ENCODE measurements at places on chromosomes 2 and 18.

DNA sequence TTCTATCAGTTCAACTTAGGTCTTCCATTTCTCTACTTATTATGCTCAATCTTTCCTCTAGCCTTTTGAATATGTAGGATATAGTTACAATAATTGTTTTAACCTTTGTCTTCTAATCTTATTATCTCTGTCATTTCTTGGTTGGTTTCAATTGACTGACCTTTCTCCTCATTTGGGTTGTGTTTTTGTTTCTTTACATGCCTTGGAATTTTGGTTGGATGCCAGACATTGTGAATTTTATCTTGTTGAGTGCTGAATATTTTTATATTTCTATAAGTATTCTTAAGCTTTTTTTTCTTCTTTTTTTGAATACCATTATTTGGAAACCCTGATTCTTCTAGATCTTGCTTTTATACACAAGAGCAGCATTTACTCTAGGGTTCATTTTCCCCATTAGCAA is 30.7 kb upstream of the TMEM247 start:
- no peak for DNase-seq

- no peak for DNase-seq
These were observed 21.9 kb downstream of the CD28 start for GRCh38 chr2:203728321-203728720.

GRCh38 chr2:103268841-103269498 is 507.1 kb downstream of the TMEM182 start:
- no peak for DNase-seq

GRCh38 chr2:115386465-115386864 is 944.0 kb downstream of the DPP10 start:
- no peak for DNase-seq

GRCh38 chr2:189129971-189130370 is 49.6 kb downstream of the COL5A2 start:
- peak; percentile 83 for DNase-seq

- DNase-seq = no peak
These were observed 56.5 kb downstream of the ACAA2 start for GRCh38 chr18:49756671-49757362.

DNA sequence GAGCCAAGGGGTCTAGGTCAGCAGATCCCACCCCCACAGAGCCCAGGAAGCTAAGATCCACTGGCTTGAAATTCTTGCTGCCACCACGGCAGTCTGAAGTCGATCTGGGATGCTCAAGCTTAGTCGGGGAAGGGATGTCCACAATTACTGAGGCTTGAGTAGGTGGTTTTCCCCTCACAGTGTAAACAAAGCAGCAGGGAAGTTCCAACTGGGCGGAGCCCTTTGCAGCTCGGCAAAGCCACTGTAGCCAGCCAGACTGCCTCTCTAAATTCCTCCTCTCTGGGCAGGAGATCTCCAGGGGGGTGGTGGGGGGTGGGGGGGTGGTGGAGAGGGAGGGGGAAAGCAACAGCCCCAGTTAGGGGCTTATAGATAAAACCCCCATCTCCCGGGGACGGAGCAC is 419.5 kb downstream of the NUP35 start:
- no peak for DNase-seq

DNA sequence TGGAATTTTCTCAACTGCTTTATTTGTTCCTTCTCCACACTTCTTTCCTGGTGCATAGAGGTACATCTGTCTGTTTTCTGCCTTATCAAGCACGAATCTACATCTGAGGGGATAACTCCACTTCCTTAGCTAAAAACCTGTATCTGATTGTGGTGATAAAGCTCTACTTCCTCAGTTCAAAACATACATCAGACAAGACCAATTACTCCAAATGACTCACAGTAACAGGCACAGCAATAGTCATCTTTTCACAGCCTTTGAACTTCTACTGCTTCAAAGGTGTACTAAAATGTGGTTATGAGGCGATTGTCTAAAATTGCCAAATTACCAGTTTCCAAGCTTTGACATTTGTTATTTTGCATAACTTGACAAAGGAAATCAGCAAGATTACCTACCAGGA is 803.6 kb upstream of the ZEB2 start:
- peak; percentile 68 for DNase-seq

DNA sequence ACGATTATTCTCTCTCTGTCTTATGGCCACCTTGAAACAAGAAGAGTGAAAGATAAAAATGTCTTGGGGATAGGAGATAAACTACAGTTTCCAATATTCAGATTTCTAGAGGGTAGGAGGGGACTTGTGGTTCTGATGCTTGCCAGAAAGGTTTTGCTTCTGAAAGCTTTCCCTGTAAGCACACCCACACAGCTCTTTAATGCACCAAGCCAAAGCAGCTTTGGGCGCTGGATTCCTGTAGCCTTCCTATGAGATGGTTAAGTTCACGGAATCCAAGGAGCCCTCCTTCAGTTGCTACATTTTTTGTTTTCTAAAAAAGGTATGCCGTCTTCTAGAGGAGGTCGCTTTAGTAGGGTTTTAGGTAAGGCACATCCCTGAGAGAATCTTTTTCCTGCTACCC is 4.9 kb downstream of the LRRTM1 start:
- DNase-seq = no peak

- DNase-seq = no peak
These were observed 24.7 kb downstream of the STEAP3 start for GRCh38 chr2:119248311-119248710.

DNA sequence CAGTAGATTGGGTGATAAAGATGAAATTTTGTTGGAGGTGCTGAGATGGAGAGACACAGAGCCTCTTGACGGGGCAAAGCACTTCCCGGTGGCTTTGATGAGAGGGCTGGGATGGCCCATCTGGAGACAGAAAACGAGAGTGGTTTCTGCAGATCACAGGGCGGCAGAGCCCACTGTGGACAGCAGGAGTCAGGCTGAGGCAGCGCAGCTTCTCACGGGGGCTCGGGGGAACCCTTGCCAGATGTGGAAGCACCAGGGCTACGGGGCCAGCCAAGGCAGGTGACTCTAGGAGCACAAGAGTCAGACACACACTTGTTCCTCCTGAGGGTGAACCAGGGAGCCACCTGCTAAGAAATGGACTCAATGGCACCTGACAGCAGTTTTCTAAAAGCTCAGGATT is 78.5 kb downstream of the TPO start:
- DNase-seq = no peak

DNA sequence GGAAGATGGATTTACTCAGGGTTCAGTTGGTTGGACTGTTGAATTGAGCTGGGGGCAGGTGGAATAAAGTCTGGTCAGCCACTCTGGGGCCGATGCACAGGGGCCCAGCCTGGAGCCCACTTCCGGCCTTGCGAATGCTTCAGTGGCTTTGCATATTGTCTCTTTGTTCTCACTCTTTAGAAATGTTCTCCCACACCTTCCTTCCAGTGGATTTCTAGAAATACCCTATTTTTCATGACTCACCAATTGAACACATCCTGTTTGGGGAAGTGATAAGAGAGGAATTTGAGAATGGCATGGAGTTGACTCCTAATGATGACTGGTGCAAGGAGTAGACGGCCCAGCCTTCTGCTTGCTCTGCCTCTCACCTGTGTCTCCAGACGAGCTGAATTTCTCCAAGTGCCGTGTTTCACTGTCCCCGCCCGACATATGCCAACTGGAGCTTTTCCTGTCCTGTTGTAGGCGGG is 28.1 kb downstream of the ASAP2 start:
- DNase-seq = peak; percentile 98

- no peak for DNase-seq
These were observed 640.2 kb downstream of the STK39 start for GRCh38 chr2:167607211-167607610.

DNA sequence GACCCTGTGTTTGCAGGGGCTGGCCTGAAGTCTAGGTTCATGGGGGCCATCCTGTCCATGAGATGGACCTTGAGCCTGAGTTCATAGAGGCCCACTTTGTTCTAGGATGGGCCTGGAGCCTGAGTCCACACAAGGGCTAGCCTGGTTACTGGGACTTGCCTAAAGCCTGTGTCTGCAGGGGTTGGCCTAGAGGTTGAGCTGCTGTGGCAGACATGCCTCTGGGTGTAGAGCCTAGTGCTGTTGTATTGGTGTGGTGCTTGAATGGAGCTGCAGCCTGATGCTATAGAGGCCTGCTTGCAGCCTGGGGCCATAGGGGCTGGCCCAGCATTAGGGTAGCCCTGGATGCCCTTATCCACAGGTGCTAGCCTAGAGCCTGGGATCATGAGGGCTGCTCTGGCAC is 23.9 kb upstream of the RASGRP3 start:
- no peak for DNase-seq

DNA sequence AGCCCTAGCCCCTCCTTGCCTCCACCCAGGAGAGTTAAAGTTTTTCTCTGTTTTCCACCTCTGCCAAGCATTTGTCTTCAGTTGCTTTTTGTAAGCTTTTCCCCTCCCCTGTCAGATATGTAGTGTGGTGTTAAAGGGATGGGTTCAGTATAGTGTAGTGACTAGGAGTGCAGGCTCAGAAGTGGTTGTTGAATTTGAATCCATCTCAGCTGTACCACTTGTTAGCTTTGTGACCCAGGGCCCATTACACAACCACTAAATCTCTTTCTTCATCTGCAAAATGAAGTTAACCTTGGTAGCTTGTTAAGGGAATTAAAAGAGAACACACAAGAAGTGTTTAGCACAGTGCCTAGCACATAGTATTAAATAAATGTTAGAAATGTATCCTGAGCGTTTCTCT is 56.9 kb downstream of the MAP3K20 start:
- DNase-seq = no peak

- no peak for DNase-seq
These were observed 944.3 kb downstream of the LRP1B start for GRCh38 chr2:141186413-141187074.

GRCh38 chr2:73107211-73107926 is 5.4 kb downstream of the RAB11FIP5 start:
- no peak for DNase-seq
